ENCODE measurements at places on chromosomes 1 and 21.

DNA sequence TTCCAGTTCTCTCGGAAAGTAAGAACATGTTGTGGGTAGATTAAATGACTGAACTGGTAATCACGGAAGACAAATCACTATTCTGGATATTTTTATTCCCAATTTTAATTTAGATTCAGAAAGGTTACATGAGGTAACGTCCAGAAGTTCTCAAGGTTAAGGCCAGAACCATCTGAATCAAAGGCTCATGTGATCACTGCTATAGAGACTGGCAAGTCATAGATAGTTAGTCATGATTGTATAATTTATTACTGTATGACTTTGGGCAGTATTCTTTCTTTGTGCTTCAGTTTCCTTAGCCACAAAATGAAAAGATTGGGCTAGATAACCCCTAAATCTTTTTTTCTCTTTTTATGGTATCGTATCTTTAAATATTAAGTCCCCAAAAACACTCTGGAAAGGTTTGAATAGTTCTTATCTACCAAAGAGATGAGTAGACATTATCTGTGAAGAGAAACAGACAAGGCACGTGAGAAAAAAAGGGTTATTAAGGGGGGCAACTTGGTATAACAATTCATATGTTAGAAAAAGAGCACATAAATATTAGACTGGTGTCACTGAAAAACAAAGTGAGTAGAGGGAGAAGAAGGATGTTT is 241.0 kb downstream of the PTPRC start:
- no peak for DNase-seq

- DNase-seq = no peak
These were observed 8.1 kb upstream of the SSU72 start for GRCh38 chr1:1582585-1583346.

DNA sequence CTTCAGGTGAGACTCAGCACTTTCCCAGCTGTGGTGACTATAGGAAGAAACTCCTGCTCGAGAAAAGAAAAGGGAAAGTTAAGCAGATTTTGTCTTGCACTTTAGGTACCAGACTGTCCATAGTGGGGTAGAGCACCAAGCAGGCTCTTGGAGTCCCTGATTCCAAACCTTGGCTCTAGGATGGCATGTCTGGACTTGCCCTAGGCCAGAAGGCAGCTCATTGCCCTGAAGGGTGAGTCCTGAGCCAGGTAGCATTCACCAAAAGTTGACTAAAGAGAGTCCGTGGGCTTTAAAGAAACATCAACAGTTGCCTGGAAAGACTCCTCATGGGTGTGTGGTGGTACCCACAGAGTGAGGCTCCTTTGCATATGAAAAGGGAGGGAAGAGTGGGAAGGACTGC is 145.2 kb upstream of the SNX7 start:
- DNase-seq = no peak

GRCh38 chr1:61004262-61005003 is 77.9 kb upstream of the NFIA start:
- no peak for DNase-seq

DNA sequence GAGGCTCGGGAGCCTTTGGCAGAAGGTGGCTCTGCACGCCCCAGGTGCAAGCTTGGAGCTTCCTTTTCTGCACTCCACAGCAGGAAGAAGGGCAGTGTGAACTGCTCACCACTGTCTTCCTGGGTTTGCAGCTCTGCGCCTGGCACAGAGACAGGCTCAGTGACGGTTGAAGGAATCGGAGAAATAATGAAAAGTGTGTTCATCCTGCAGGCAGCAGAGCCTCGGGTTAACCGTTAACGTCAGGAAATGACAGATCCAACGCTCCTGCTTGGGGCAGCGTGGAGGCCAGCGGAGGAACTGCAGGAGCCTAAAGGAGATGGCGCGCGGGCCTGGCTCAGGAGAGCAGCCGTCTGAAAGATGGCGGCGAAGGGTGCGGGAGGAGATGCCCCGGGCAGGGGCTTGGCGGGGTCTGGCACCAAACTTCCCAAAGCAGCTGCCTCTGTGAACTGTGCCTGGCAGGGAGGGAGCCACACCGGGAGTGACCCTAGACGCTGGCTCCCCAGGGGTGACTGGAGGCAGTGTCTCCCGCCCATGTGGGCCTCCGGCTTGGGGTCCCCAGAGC is 10.9 kb upstream of the SAMD11 start:
- no peak for DNase-seq

DNA sequence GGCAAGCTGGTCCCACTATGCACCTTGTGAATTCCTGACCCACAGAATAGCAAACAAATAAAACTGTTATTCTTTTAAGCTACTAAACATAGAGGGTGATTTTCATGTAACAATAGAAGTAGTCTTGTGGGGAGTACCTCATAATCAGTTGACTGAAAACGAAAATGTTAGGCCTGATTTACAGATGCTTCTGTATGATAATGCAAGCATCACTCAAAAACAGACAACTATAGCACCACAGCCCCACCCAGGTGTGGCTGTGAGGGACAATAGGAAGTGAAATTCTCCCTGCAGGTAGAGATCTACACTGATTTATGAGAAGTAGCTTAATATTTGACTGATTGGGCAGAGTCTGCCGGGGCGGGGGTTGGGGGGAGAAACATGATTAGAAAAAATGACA is 26.5 kb upstream of the KRTAP19-8 start:
- DNase-seq = no peak

GRCh38 chr1:66436378-66437135 is 97.4 kb upstream of the SGIP1 start:
- peak; percentile 76 for DNase-seq

GRCh38 chr1:157993918-157994605 is 617 bp downstream of the KIRREL1 start:
- no peak for DNase-seq

GRCh38 chr21:41396558-41397075 is 29.4 kb upstream of the MX1 start:
- no peak for DNase-seq

DNA sequence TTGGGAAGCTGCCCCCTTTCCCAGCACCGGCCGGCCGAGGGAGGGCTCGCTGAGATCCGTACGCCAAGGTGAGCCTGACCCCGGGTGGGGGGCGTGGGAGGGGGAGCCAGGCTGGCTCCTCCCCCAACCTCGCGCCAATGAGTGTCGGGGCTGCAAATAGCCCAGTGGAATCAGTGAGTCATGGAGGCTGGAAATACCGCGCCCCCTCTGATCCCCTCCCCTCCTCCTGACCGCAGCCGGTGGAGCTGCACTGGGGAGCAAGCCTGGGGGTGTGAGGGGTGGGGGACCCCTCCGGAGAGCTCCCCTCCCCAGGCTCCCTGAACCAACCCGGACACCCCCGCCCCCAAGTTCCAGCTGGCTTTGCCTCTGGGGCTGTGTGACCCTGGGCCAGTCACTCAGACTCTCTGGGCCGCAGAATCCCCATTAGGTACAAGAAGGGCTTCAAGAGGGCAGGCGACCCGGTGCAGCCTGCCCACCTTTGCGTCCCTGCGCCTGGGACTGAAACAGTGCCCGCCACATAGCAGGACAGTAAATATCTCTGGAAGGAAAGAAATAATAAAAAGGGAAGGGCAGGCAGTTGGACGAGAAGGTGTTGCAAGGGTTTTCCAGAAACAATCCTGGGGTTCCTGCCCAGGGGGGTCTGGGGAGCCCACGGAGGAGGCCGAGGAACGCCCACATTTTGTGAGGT is 4.5 kb downstream of the HSPB7 start:
- DNase-seq = peak; percentile 56

GRCh38 chr1:178749581-178750166 is 24.6 kb downstream of the RALGPS2 start:
- DNase-seq = no peak

DNA sequence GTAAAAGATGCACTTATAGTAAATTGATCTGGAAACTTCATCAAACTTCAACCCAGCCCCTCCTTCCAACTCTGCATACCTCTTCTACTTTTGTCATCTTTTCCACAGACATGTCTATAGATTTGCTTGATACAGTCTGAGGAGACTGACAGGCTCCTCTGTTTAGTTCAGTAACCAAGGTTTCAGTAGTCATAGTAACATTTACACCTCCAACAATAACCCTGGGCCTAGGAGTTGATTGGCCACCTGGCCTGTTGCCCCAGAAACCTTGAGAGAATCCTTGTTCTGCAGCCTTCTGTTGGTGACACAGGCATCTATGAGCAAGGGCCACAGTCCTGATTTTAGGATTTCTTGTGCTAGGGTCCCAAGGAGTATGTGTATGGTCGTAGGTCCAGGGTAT is at the start of gene CFAP141:
Gene CFAP141, minus strand, starts transcription at position 138 of the 400 bp plus-strand sequence. Its CDS starts 26 bp downstream, at position 112.
- peak; percentile 12 for DNase-seq

DNA sequence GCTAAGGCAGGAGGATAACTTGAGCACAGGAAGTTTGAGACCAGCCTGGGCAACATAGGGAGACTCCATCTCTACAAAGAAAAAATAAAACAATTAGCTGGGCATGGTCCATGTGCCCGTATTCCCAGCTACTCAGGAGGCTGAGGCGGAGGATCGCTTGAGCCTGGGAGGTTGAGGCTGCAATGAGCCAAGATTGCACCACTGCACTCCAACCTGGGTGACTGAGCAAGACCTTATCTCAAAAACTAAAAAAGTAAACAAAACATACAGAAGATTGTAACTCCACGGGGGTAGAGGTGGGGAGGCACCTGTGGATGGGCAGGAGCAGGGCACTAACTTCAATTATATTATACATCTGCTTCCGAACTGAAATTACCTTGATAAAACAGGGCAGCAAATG is 4.6 kb downstream of the S100B start:
- no peak for DNase-seq

GRCh38 chr1:53485478-53486394 is 26.5 kb downstream of the DMRTB1 start:
- DNase-seq = peak; percentile 69

- DNase-seq = no peak
These were observed 60.4 kb upstream of the C1orf53 start for GRCh38 chr1:197841883-197842553.

- no peak for DNase-seq
These were observed 15.4 kb downstream of the ZNHIT6 start for GRCh38 chr1:85692730-85693314.

- no peak for DNase-seq
These were observed 16.3 kb downstream of the TMEM81 start for GRCh38 chr1:205068001-205068400.

GRCh38 chr1:9561429-9561828 is 22.2 kb downstream of the SLC25A33 start:
- no peak for DNase-seq

DNA sequence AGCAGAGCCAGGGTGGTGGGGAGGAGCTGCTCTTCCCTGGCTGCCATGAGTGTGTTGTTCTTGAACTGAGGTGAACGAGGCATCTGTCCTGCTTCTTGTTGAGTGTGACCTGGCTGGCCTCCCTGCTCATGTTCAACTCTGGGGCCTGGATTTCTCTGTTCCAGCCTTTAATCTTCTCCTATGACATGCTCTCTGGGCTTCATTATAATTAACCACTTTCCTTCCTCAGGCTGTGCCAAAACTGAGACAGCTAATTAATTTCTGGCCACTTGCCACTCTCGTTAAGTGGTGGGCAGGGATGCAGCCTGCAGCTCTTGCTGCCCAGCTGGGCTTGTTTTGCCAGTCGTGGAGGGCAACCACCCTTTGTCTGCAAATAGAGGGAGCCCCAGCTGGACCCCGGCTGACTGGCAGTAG is 23.3 kb downstream of the OPRD1 start:
- DNase-seq = no peak

- no peak for DNase-seq
These were observed 26.2 kb upstream of the ZC3H12A start for GRCh38 chr1:37448185-37448584.

- DNase-seq = peak; percentile 14
These were observed at the start of gene GBP2 for GRCh38 chr1:89125913-89126580. GBP2 (minus strand) TSS chr1:89126114; CDS start chr1:89121966, 4,148 bp downstream.

DNA sequence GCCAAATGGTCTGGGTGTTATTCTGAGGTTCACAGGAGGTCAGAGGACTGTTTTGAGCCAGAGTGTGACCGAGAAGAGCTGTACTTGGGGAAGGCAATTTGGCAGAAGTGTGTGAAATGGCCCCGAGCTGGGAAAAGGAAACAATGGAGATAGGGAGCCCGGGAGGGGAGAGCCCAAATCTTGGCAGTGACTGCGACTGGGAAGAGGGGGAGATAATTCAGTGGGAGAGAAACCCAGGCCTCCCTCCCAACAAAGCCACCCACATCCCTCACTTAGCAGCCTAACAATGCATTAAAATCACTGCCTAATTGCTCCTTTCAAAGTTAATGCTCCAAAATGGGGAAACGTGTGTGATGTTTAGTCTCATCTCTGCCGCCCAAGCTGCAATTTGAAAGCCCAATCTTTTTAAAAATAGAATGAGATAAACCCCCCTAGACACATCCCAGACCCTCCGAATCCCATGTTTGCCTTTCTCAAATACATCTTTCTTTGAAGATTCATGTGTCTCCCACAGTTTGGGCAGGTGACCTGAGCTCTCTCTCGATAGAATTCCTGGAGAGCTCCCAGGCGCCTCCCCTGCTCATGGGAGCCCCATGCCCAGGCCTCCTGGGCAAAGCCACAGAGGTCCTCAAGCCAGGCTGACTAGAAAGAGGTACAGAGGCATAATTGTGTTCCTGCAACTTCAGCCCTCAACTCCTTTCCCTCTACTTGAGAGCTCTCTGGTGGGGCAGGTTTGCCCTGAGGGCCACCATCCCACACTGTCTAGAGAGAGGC is 17.3 kb downstream of the LRRC52 start:
- DNase-seq = no peak

DNA sequence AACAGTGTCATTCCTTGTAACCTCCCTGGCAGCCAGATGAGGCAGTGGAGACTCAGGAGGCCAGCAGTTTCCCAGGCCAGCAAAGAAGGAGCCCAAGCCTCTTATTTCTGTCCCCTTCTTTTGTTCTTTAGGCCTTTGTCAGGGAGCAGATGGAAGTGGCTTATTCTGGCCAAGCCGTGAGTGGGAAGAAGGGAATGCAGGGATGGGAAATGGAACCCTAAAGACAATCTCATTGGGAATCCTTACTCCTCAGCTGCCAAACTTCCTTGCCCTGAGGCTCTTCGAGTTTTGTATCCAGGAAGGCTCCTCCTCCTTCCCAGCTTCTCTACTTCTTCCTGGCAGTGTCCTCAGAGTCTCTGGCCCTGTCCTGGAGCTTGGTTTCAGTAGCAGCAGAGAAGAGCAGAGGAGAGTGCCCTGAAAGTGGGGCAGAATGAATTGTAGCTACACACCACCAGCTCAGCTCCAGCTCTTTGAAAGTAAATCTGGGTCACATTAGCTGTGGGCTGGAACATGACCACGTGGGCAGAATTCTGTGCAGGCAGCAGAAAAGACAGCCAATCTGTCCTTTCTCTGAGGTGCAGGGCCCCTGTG is 63.9 kb downstream of the NDUFS5 start:
- DNase-seq = no peak

GRCh38 chr21:25485914-25486313 is 121.4 kb downstream of the MRPL39 start:
- DNase-seq = no peak

DNA sequence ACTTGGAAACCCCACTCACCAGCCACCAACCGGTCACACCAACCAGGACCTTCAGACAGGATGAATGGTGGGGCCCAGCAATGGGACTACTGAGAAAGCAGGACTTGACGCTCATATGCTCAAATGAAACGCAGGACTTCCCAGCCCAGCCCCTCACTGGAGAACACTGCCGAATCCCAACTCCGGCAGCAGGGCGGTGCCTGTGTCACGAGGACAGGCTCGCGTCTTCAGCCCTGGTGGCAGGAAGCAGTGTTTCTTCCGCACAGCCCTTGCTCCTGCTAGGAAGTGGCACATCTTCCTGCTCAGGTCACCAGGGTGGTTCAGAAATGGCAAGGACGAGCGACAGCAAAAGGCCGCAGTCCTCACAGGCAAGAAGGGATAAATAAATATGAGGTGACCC is 38.9 kb downstream of the CD58 start:
- DNase-seq = no peak

- no peak for DNase-seq
These were observed 5.7 kb upstream of the ZDHHC18 start for GRCh38 chr1:26820784-26821269.

GRCh38 chr1:7956218-7957032 is 5.1 kb upstream of the PARK7 start:
- no peak for DNase-seq

All from stimulated activated CD4-positive, alpha-beta T cell treated with anti-CD3 and anti-CD28 coated beads, Interleukin-1b, Interleukin-23, amount 100 ng/mL, for 48 hours (primary cell).